Stimulated activated CD8-positive, alpha-beta memory T cell treated with anti-CD3 and anti-CD28 coated beads, Interleukin-4, amount 100 ng/mL, for 1 hour (primary cell): ENCODE measurements at places on chromosomes 1 and 21.

DNA sequence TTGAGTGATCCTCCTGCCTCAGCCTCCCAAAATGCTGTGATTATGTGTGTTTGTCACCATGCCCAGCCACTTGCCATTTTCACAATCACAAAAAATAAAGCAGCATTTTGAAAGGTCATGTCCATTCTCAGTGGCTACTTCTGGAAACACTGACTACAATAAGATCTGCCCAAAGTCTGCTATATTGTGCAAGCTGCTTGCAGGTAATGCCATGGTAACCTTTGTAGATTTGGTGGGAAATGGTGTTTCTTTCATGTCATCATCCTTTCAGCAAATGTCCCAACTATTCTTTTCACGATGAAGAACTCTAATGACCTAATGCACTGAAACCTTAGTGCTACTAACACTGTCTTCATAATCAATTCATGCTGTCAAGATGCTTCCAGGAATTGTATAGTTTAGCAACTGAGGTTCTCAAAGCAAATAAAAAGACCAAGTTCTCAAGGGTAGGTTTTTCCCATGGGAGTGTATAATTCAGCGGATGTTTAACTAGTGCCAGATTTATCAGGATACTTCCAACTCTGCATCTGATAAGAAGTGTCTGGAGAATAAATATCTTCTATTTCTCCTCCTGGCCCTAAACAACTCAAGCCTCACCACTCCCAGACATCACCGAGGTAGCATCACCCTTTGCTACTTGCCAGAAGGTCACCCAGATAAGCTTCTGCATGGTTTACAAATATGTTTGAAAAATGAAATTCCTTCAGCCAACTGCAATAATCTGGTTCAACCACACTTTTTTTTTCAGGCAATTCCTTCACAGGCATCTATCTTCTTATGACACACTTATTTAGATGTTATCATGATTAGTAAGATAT is 132.0 kb upstream of the ZC3H11B start:
- DNase-seq: no peak

DNA sequence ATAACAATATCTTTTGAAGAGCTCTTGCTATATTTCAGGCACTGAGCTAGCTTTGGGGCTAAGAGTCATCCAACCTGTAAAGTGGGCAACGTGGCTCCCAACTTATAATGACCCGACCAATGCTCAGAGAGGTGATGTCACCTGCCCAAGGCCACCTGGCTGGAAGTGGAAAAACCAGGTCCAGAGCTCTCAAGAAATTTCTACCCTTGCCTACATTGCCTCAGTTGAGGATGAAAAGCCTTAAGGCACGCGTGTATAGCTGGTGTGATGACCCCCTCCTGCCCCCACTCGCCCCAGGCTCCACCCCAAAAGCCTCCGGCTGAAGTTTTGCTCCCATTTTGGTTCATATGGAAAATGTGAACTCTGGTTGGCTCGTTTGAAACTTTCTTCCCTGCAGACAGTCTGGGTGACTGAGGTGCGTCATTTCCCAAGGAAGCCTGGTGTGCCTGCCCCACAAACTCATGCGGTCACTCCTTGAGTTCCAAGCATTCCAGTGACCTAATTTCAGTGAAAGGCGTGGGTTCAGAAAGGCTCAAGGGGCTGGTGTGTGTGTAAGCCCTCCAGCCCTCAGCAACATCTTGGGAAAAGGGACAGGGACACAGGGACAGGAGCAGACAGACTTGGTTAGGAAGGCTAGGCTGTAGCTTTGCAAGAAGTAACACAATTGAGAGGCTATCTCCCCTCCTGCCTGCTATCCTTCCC is 20.5 kb downstream of the HTR1D start:
- DNase-seq: no peak

DNA sequence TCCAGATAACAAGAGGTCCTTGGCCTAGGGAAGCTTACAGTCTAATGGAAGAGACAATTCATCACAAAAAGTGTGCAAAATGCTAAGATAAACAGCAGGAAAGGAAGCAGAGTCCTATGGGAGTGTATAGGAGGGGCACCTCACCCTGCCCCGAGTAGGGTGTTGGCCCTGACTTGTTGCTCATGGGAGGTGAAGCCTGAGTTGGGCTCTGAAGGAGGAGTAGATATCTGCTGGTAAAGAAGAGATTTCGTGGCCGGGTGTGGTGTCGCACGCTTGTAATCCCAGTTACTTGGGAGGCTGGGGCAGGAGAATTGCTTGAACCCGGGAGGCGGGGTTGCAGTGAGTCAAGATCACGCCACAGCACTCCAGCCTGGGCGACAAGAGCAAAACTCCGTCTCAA is 18.6 kb upstream of the GPR37L1 start:
- no peak for DNase-seq

DNA sequence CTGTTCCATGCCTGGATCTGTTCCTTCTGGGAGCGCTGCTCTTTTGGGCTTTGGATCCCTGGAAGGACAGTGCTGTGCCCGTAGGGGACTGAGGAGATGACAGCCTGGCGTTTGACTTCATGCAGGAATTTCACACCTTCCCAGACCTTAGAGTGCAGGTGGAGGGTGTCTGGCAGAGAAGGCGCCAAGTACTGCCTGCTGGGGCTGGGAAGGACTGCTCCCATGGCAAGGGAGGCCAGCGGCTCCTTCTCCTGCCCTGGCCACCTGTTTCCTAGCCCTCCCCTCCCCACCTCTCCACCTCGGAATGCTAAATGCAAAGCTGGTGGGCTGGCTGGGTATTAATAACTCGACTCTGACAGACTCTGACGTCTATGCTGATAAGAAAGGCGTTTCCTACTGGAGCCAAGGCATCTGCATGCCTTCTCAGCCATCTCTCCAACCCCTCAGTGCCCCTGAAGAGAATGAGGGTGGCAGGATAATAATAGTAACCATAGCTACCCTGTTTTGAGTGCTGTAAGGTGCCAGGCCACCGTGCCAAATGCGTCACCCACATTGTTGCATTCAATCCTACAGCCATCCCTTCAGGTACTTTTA is 17.5 kb upstream of the PDIK1L start:
- no peak for DNase-seq

GRCh38 chr1:193070942-193071341 is 11.5 kb downstream of the RO60 start:
- DNase-seq: no peak

GRCh38 chr1:153277852-153278251 is 18.4 kb downstream of the LORICRIN start:
- no peak for DNase-seq

DNA sequence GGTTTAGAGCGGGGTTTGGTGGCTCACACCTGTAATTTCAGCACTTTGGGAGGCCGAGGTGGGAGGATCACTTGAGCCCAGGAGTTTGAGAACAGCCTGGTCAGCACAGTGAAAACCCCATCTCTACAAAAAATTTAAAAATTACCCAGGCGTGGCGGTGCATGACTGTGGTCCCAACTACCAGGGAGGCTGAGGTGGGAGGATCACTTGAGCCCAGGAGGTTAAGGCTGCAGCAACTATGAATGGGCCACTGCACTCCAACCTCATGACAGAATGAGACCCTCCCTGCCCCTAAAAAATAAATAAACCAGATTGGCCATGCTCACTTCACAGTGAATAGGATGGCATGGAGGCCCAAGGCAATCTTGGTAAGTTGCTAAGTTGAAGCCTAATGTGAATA is 168.9 kb downstream of the RHOU start:
- DNase-seq: no peak
